NCI-H187 treated with DMSO at 0.1 percent for 48 hours (cell line): ENCODE measurements at places on chromosomes 5 and 9.

DNA sequence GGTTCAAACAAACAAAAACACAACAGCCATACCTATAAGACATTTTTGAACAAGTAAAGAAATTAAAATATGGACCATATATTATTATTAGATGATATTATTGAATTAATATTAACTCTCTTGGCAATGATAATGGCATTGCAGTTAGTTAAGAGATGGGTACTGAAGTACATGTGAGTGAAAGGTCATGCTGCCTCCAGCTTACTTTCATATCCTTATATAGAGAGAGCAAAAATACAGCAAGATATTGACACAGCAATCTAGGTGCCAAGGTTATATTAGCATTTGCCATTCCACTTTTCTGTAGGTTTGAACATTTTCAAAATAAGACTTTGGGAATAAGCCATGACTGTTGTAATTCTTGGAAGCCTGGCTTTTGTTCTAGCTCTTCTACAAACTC, 6.1 kb downstream of the TNFSF8 start:
- no peak for DNase-seq

- no peak for DNase-seq
Measured at GRCh38 chr5:136529081-136529480, 163.7 kb upstream of the TRPC7 start.

DNA sequence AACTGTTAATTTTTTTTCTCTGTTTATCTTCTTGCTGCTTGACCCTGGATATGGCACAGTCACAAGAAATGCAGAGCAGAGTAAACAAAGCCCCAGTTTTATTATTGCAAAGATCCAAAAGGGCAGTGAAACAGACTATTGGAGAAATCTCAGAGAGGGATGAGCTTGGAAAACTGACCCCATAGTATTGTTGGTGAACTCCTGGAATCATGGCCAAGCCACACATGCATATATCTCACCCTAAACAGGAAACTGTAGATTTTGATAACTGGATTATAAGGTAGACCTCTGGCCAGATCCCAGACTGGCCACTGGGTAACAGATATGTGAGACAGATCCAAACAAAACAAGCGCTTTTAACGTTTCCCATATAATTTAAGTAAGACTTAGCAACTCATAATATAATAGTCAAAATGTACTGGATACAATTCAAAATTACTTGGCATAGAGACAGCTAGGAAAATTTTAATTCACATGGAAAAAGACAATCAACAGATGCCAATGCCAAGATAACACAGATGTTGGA, 263.5 kb upstream of the SEMA6A start:
- no peak for DNase-seq

DNA sequence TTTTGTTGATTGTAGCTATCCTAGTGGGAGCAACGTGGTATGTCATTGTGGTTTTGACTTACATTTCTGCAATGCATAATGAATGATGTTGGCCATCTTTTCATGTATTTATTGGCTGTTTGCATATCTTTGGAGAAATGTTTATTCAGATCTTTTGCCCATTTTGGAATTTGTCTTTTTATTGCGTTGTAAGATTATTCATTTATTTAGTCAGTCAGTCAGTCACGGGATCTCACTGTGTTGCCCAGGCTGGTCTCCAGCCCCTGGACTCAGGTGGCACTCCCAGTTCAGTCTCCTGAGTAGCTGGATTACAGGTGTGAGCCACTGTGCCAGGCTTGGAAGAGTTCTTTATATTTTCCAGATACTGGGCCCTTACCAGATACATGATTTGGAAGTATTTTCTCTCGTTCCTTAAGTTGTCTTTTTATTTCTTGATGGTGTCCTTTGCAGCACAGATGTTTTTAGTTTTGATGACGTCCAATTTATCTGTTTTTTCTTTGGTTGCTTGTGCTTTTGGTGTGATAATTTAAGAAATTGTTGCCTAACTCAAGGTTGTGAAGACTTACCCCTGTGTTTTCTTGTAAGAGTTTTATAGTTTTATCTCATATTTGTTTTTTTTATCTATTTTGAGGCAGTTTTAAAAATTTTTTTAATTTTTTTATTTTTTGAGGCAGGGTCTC, 67.1 kb downstream of the EHMT1 start:
- DNase-seq, result no peak

DNA sequence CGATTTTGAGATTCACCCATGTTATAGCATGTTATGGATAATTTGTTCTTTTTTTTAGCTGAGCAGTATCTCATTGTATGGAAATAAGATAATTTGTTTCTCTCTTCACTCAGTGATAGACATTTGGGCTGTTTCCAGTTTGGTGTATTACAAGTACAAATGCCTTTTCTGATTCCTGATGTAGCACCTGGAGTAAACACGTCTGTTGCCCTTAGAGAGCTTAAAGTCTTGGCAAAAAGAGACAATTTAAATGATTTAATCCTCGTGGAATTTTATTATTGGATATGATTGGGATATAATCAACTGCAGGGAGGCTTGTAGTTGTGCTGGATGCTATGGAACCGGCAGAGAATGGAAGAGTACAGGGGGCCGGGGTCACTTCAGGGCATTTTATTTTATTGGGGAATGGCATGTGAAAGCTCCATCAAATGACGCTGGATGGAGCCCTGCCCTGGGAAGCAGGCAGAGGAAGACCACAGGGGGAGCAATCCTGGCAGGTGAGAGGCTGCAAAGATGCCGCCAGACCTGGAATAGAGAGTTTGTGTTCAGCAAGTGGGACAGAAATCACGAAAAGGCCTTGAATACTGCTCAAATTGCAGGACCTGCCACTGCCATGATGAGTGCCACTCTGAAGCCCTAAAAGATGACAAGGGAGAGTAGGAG, 31.0 kb upstream of the TGFBI start:
- no peak for DNase-seq

- no peak for DNase-seq
Measured at GRCh38 chr5:74156728-74157383, 483.7 kb downstream of the ENC1 start.

DNA sequence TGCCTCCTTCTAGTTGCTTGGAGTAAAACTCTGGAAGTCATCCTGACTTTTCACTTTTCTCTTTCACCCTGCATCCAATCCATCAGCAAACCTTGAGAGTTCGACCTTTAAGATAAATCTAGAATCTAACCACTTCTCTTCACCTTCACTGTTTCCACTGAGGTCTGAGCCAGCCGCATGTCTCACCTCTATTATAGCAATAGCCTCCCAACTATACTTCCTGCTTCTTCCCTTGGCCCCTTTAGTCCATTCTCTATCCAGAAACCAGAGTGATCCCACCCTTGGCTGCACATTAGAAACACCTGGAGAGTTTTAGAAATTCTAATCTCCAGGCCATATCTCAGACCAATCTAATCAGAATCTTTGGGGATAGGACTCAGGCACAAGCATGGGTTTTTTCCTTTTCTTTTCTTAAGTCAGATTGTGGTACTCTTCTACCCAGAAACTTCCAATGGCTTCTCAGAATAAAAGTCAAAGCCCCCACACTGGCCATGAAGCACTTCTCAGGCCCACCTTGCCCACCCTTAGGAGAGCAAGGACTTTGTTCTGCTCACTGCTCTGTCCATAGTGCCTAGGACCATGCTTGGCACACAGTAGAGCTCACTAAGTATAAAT, 33.1 kb downstream of the MFAP3 start:
- DNase-seq, result no peak

GRCh38 chr5:34857161-34857560, 18.2 kb downstream of the TTC23L start:
- no peak for DNase-seq

DNA sequence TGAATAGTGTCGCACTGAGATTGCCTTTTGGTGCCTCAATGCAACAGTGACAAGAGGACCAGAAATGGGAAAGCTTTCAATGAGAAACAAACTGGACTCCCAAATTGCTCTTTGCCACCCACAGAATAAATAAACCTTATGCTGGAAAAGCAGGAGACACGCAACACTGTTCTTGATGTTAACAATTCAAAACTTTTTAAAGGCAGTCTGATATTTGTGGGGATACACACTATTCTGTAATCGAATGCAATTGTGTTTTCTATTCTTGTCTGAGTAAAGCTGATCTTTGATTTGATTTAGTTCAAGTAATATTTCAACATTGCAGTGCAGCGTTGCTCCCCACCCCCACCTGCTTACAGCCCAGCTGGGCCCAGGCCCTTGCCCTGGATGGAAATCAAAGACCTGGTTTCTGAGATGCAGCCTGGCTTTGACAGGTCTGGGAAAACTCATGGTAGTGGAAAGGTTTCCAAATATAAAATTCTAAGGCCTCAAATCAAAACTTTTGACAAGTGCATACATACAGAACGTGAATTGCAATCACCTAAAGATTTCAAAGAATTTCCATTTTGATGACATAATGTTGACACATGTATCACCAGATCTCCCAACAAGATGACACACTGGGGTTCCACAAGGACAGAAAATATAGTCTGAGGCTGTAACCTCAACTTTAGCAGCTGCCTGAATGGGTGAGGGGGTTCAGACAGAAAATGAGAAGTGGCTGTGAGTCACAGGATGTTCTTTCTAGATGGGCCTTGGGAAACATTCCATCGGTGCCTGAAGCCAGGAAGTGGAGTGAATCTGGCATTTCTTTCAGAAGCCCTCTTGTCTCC, 55.1 kb downstream of the ABCA1 start:
- no peak for DNase-seq

- no peak for DNase-seq
Measured at GRCh38 chr5:57491369-57491965, 8.9 kb upstream of the ACTBL2 start.

- no peak for DNase-seq
Measured at GRCh38 chr5:40410964-40411635, 268.6 kb upstream of the PTGER4 start.

DNA sequence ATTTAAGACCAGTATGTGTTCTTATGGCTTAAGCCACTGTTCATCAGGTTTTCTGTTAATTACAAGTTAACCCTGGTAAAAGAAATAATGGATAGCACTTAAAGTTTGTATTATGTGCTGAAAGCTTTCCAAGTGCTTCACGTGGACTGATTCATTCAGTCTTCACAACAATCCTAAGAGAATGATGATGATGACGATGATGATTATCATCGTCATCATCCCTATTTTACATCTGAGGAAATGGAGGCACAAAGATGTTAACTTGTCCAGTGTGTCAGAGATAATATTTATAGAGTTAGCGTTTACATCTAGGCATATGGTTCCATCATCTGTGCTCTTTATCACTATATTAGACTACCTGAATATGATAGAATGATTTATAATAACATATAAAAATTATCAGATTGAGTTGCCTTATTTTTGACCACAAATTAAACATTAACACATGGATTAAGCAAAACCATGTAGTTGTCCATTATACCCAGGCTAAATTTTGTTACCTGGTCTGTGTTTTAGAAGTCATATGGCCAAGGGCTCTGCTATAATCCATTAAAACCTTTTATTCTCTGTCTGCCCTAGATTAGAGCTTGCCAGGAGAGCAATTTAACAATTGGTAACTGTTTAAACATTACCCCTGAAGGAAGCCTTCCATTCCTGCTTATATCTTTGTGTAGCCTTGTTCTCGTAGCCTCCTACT, 102.3 kb upstream of the MAP3K1 start:
- DNase-seq, result no peak

DNA sequence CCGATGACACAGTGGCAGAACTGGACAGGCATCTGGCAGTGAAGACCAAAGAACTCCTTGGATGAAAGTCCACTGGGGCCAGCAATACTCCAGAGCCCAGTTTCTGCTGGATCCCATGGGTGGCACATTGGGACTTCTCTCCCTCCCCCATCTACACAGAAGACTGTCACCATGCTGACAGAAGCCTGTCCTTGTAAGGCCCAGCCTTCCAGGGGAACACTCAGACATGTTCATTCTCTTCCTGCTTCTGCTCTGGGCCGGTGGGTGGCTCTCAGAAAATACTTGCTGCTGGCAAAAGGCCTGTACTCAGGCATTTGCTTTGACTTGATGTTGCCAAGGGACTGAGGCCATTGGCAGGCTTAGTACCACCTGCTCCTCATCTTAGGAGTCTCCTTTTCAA, 48.3 kb upstream of the PTGS1 start:
- no peak for DNase-seq

DNA sequence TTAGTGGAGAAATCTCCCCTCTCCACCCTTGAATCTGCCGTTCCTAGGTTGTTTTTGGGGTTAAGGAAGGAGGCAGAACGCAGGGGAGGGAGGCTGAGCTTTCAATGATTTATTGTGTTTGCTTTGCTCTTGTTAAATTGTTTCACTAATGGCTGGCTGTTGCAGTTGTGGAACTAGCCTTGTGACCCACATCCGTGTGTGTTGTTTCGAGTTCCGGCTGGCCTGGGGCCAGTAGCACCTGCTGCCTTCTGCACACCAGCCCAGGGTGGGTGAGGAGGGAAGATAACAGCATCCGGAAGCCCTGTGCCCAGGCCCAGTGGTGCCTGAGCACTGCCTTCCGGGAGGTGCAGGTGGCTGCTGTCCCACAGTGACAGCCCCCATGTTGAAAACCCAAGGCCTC, 3.6 kb downstream of the ERGIC1 start:
- no peak for DNase-seq

GRCh38 chr9:95224376-95225019, 93.0 kb downstream of the FANCC start:
- DNase-seq, result no peak

GRCh38 chr5:105684799-105685198, 1985.9 kb downstream of the EFNA5 start:
- DNase-seq, result no peak

- DNase-seq, result no peak
Measured at GRCh38 chr9:34084562-34084961, 35.9 kb upstream of the UBAP2 start.

DNA sequence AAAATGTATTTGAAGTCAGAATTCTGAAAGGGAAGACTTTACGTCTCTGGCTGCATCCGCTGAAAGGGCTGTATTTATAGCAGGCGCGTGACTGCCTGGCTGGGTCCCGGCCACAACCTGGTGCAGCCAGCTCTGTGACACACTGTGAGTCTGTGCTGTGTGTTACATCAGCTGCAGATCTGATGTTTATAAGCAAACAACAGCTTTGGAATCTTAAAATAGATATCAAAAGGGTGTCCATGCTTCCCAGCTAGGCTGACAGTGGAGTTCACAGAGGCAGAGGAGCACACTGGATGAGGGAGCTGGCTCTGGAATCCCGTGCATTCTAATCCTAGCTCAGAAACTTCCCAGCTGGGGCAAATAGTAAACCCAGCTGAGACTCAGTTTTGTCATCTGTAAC, 433.4 kb upstream of the BRINP1 start:
- DNase-seq, result no peak

- DNase-seq, result no peak
Measured at GRCh38 chr5:80703747-80704146, 49.0 kb upstream of the DHFR start.

DNA sequence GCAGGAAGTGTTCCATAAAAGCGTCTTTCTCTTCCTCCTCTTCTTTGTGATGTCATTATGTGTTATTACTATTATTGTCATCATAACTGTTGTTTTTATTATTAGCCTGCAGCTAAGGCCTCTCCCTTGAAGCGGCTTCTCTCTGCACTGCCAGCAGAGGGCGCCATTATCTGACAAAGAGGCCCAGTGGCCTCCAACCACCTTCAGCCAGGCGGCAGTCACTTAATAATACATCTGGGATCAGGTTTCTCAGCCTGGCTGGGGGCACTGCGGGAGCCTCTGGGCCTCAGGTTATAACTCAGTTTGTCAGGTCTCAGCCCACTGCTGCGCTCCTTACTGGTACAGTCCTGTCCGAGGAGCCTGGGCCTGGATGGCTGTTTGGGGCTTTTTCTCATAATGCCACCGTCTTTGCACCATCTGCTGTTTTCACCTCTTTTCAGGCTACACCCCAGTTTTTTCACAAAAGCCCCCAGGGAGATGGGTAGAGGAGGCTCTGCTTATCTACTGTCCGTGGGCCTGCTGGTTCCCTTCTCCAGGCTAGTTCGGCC, 281.9 kb downstream of the NSG2 start:
- DNase-seq, result peak; percentile 76

- DNase-seq, result no peak
Measured at GRCh38 chr5:87705876-87706275, 293.1 kb upstream of the CCNH start.

GRCh38 chr9:37034938-37035647, 1.0 kb upstream of the PAX5 start:
- DNase-seq, result no peak
